Subcutaneous preadipocyte (primary cell): ENCODE measurements at places on chromosomes 13 and 19. TPM values are rescaled to one million over a fixed set of nuclear protein-coding genes. Genes with fewer than 3 reads are reported as not detected.

The VAV1 gene
- total RNA-seq: not detected in 2 replicates

The TSSK6 gene
- 2.2 and 2.7 TPM in 2 replicates for total RNA-seq

The IZUMO1 gene
- not detected in 2 replicates for total RNA-seq

The WDR87 gene
- not detected in 2 replicates for total RNA-seq

The ICAM1 gene
- 4.4 and 5.3 TPM in 2 replicates for total RNA-seq

The PEG3 gene
- total RNA-seq: 0.39 and 1.8 TPM in 2 replicates

The CCDC122 gene
- 5.3 and 6.6 TPM in 2 replicates for total RNA-seq

The CFD gene
- 8.0 and 144 TPM in 2 replicates for total RNA-seq

The SELENOV gene
- not detected in 2 replicates for total RNA-seq

The TLE6 gene
- total RNA-seq: 0.73 TPM in 1 of 2 replicates, not detected in the other

The GRIK5 gene
- total RNA-seq: not detected in 2 replicates
